ENCODE measurements at places on chromosomes 3 and 15.

DNA sequence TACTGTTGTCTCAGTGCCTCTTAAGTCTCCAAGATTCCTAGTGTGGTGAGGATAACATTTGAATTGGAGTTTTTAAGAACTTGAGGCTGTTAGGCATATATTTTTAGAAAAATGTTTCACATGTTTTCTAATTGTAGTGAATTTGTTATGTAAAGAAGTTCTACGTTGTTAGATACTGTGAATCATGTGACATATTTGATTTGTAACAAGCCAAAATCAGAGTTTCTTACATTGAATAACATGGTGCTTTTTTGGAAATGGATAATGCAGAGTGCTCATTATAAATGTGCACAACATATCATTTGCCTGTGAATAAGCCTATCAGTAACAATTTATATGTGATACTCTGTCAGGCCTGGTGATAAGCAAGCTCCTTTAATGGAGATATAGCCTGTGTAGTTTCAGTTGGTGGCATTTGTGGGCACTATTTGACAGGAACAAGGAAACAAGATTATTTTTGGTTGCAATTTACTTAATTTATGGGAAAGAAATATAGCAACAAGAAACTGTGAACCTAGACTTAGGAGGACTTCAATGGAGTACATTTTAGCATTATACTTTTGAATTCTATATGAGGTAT is 328.8 kb downstream of the ARPP21 start:
- ATAC-seq: no peak

GRCh38 chr3:42134867-42135464 is 43.8 kb downstream of the TRAK1 start:
- ATAC-seq: no peak

DNA sequence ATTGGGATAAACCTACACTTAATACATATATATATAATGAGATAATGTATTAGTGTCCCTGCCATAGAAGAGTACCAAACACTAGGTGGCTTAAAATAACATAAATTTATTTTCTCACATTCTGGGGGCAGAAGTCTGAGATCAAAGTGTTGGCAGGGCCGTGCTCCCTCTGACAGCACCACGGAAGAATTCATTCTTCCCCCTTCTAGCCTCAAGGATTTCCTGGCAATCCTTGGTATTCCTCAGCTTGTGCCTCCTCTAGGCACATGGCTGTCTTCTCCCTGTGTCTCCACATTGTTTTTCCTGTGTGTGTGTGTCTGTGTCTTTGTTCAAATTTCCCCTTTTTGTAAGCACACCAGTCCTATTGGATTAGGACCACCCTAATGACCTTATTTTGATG is 115.2 kb upstream of the AGBL1 start:
- no peak for ATAC-seq

DNA sequence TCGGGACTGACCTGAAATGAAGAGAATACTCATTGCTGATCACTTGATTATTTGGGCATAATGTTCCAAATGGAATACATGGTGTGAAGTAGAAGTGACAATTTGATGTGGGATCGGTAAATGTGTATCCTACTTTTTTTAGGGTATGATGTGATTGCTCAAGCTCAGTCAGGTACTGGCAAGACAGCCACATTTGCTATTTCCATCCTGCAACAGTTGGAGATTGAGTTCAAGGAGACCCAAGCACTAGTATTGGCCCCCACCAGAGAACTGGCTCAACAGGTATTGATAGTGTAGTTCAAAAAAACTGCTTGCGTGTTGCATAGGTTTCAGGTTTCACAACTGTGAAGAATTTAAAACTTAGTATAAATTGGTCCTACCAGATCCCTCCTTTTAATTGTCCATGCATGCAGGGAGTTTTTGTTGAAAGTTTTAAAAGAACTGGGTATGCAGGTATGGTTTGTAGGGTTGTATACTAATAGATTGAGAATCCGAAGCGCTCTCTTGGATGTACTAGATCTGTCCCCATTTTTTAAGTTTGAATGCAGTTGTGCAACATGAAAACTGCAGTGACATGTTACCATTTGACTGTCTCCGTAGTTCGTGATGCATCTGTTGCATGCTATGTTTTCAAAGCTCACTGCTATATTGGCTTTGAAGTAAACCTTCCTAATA is 1.6 kb downstream of the EIF4A2 start:
- no peak for ATAC-seq

DNA sequence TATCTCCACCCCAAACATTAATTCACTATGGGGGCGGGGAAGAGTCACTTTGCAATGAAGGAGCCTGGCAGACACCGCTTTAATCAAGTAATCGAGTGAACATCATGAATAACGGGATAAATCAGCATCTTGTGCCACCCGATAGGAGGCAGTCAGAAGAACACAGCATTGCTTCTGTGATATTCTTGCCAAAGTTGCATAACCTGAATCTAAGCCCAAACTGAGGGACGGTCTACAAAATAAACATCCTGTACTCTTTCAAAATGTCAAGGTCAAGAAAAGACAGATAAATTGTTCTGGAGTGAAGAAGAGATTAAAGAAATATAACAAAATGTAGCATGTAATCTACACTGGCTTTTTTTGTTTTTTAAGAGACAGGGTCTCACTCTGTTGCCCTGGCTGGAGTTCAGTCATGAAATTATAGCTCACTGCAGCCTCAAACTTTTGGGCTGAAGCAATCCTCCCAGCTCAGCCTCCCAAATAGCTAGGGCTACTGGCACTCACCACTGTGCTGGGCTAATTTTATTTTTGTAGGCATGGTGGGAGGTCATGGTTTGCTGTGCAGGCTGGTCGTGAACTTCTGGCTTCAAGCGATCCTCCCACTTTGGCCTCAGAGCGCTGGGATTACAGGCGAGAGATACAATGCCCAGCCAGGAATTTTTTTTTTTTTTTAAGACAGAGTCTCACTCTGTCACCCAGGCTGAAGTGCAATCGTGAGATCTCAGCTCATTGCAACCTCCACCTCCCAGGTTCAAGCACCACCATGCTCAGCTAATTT is 20.1 kb upstream of the VWA5B2 start:
- ATAC-seq: no peak

- ATAC-seq: peak; percentile 82
These were observed at the start of gene ACAA1 for GRCh38 chr3:38136777-38137614. Gene ACAA1 (minus strand): TSS chr3:38137127. CDS start chr3:38137035, 92 bp downstream.

GRCh38 chr3:63870615-63871005 is 6.9 kb downstream of the ATXN7 start:
- no peak for ATAC-seq

- ATAC-seq: no peak
These were observed 22.4 kb upstream of the SRP14 start for GRCh38 chr15:40061212-40061901.

DNA sequence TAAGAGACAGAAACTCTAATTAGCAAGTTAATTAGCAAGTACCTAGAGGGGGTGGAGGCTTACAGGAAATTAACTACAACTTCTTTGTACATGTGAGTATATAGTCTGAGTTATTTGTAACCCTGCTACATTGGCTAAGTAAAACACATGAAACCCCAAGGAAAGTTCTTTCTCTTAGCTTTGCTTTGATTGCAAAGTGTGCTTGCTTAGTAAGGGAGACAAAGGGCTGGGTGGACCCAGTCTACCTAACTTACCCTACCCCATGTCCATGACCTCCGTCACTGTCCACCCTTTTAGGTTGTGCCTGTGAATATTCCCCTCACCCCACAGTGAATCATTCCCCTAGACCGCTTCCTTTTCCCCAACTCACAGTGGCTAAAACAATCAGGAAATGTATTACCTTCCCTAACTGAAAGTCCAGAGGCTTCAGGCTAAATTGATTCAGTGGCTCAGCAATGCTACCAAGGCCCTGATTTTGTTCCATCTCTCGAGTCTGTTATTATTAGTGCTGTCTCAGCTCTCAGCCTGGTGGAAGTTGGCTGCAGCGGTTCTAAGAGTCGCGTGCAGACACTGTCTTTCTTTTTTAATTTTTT is 31.1 kb upstream of the RYR3 start:
- no peak for ATAC-seq

GRCh38 chr15:63292771-63293170 is 15.4 kb downstream of the APH1B start:
- no peak for ATAC-seq

GRCh38 chr15:71066983-71067382 is 48.3 kb upstream of the THSD4 start:
- no peak for ATAC-seq

DNA sequence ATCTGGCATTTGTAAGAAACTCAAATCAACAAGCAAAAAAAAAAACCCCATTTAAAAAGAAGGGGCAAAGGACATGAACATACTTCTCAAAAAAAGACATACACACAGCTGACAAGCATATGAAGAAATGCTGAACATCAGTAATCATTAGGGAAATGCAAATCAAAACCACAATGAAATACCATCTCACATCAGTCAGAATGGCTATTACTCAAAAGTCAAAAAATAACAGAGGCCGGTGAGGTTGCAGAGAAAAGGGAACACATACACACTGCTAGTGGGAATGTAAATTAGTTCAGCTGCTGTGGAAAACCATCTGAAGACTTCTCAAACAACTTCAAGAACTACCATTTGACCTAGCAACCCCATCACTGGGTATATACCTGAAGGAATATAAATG is 199.4 kb upstream of the THBS1 start:
- no peak for ATAC-seq

DNA sequence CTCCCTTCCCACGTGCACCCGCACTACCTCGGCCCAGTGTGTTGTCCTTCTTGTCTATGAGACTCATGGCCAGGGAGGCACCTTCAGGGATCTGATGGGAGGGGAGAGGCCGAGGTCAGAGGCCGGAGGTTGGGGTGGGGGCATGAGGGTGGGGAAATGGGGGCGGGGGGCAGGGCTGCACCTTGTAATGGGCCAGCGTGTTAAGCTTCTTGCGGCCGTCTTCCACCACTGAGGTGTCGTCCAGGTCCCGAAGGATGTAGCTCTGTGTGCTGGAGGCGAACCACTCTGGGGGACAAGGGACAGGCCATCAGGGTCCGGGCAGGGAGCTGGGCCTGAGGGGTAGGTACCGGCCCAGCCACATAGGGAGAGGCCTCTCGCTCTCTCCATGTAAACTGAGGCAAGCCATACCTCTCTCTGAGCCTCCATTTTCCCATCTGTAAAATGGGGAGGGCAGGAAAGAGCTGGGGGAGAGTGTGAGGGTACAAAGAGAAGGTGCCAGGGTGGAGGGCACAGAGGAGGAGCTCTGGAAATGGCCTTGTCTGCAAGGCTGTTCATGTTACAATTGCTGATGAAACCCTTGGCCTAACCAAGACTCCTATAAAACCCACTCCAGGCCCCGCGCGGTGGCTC is 18.8 kb downstream of the H1-8 start:
- ATAC-seq: no peak

GRCh38 chr3:107826727-107827126 is 264.1 kb downstream of the CD47 start:
- ATAC-seq: no peak

GRCh38 chr3:196378146-196378841 is 40.1 kb upstream of the TM4SF19 start:
- no peak for ATAC-seq

- ATAC-seq: no peak
These were observed 440.7 kb upstream of the THBS1 start for GRCh38 chr15:39140060-39140604.

DNA sequence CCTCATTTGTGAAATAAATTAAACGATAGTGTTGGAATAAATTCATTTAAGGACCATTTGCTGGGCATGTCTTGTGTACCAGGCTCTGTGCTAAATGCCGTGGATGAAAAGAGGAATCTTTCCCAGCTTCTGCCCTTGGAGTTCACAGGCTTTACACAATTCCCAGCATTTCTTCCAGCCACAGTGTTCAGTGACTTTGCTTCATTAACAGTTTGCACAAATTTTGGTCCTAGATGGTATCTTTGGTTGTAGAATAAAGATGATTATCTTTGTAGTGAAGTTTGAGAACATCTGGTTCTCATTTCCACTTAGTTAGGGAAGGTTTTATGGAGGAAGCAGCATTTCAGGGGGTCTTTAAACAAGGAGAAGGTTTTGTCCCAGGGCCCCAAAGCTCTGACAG is 100.1 kb downstream of the LRTM1 start:
- no peak for ATAC-seq

- no peak for ATAC-seq
These were observed 54.2 kb downstream of the NPAP1 start for GRCh38 chr15:24729760-24730159.

DNA sequence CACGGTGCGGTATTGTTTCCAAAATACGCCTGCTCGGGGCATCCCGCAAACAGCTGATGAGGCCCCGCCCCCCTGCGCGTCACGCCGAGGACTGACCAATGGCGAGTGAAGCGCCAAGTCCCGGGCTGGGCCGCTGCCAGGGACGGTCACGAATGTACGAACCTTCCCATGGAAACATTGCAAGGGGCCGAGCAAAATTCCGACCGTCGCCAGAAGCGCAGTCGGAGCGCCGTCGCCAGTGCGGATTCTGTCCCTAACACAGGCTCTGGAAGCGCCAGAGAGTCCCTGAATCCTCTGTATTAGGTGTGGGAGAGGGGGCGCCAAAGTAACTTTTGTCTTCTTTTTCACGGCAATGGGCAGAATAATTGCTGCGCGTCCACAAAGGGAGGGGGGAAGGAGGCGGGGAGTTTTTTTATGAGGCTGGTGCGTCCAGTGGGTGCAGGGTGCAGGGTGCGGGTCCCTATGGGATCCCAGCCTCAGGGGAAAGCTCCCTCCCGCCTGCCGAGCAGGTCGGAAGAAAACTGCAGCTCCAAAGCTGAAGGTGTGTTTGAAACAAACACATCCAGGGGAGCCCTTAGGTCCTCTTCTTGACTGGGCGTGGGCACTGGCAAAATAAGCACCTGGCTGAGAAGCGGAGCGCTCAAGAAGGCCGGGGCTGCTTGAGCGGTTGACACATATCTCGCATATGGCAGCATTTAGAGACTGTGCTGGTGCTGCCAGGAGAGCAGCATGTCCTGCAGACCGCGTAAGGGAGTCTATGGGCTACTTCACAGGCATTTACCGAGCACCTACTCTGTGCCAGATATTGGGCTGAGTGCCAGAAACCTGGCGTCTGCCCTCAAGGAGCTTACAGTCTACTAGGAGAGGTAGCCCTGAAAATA is at the start of gene BMF:
TSS of gene BMF (minus strand) at position 25 of the 881 bp plus-strand sequence. CDS start 2,793 bp downstream, outside the sequence.
- peak; percentile 88 for ATAC-seq

DNA sequence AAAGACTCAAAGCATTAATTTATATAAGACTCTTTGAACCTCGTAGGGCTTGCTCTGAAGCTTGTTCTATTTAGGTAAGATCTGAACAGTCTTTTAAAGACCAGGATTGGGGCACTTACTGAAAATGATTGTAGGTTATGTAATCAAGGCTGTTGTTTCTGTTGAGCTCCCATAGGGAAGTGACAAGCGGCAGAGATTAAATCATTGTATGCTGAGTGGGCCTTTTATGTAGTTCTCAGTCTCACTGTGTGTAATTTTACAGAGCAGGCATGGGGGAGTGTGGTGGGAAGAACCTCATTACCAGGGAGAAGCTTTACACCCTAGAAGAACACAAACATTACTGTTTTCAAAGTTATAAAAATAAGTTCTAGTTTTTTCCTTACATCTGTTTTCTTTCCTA is 160.0 kb upstream of the SNTN start:
- ATAC-seq: no peak

DNA sequence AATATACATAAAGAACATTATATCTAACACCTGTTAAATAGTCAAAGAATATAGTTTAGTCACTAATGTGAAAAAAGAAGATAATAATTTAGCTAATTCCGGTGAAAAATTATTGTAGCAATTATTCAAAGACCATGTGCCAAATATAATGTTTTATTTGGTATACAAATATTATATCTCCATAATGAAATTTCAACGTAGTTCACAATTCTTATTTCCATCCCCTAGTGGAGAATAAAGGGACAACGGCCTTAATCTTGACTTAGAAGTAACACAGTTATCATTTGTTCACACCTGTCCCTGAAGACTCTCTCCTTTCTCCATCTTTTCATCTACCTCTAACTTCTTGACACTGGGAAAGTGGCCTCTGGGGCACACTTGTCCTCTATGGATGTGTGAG is 213.4 kb downstream of the ERC2 start:
- ATAC-seq: no peak

GRCh38 chr3:132623646-132624045 is 26.6 kb downstream of the ACKR4 start:
- ATAC-seq: no peak

Data from motor neuron (in vitro differentiated cells).